NCI-H187 treated with DMSO at 0.1 percent for 48 hours (cell line): ENCODE measurements at places on chromosomes 3 and 15.

DNA sequence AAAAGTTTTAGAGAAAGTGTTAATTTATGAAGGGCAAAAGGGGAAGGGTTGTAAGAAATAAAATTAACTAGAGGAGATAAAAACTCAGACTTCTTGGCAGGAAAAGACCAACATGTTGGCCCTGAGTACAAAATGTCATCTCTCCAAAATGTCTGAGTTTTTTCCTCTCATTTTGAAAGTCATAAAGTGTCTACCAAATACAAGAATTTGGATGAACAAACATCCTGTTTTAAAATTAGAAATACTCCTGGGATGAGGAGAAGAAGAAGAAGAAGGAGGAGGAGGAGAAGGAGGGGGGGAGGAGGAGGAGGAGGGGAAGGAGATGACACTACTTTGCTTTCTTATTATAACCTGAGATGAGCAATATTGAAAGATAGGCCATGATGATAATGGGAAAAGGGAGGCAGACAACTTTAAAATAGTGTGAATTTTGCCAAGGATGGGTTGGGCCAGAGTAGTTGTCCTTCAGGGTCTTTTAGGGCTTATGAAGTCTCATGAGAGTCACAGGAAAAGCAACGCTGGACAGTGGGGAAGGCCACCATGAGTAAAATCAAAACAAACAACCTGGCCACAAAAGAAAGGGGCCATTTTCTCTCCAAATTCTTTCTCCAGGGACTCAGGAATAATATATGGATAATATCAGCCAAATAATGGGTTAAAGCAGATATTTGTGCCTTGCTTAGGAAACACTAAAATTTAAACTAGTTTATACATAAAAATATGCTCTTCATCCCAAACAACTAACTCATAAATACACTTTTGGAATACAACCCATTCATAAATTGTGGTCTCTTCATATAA lies 632.9 kb downstream of the EPHA3 start:
- no peak for DNase-seq

- no peak for DNase-seq
These were observed 52.4 kb downstream of the PSMD6 start for GRCh38 chr3:63970631-63971475.

DNA sequence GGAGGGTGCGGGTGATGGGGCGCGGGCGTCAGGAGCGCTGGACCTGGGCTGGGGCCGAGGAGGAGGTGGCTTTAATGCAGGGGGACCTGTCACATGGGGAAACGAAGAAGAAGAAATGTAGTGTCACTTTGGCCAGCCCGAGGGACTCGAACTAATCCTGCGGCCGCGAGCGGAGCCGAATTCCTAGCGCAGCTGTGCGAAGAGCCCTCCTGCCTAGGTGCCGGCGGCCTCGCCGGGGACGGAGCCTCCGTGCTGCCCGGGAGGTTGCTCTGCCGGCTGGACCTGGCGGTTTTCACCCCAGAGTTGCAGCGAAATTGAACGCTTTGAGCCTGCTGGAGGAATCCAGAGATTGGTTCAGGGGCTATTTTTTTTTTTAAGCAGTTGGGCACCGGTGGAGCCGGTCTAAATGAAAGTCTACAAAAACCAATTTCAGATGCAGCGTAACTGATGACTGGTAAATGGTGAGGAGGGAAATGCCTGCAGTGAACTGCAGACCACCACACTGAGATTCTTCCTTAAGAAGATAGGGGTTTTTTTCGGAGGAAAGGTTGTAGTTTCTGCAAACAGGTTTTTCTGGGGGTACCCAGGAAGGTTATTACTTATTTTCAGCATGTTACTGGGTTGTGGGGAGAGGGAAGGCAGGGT lies 662 bp downstream of the TMEM108 start:
- no peak for DNase-seq

DNA sequence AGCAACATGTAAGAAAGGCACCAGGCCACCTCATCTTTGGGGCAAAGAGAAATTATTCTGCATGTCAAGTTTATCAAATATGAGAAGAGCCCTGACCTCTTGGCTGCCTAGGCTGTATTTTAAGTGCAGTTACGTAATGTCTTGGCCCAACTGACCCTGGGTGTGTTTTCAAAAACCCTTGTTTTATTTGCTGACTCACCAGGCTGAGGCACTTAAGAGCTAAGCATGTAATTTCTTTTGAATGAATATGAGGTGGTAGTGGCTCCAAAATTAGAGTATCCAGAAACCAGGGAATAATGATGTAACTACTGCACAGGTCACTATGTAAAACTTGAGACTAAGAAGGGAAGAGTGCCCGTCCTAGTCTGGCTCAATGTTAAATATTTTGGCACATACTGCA lies 24.3 kb downstream of the PGPEP1L start:
- DNase-seq: no peak

DNA sequence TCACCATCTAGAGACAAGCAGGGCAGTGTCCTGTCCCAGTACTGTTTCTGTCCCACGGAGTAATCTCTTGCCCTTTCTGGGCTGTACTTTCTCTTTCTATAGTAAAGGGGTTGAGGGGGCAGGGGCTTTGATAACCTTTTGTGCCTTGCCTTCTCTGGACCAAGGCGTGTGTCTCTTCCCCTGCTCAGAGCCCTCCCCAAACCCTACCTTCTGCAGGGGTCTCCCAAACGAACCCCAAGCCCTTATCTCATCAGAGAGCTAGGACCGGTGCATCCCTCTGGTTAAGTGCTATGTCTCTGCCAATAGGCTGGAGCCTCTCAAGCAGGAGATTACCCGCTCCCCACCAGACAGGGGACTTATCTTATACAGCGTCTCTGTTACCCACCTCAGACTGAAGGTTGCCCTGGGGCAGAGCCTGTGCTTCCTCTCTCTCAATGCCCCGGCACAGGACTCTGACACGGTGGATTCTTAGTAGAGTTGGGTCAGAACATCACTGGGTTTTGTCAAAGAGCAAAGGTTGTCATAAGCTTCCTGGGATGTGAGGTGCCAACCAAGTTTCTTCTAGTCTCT lies 2.9 kb downstream of the PLEKHO2 start:
- no peak for DNase-seq
